Left ventricle myocardium inferior (tissue), 1 donor: ENCODE measurements at places on chromosomes 6 and 20. TPM values are rescaled to one million over a fixed set of nuclear protein-coding genes. Genes with fewer than 3 reads are reported as not detected.

- peak; percentile 67 for DNase-seq
These were observed 32.6 kb upstream of the PHACTR3 start for GRCh38 chr20:59571551-59572314.

DNA sequence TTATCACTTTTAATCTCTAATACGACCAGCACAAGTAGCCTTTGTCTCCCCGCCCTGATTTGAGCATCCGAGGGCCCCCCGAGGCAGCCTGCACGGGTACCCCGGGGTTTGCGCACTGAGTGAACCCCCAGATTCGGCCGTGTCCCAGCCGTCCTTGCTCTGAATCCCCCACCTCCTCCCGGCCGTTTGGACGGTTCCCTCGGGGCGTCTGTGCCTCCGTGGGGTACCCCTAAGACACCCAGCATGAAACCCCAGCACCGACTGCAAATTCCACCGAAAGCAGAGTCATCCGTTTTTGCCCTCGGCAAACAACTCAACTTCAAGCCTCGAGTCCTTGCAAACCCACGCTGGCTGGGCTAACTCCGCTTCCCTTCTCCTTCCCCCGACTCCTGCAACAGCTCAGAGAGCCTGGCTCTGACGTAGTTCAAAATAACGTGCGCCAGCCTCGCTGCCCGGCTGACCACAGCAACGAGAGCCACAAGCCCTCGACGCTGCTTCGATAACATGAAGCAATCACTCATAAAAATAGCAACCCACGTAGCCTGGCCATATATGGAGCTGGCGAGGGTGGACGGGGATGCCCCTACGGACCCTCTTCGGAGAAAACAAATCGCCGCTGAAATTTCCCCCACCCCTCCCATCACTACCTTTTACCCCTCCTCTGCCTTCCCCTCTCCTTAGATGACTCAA lies 764 bp upstream of the SNAP25 start:
- DNase-seq: no peak

GRCh38 chr20:48352042-48352441 lies 475.8 kb downstream of the PREX1 start:
- DNase-seq: no peak

DNA sequence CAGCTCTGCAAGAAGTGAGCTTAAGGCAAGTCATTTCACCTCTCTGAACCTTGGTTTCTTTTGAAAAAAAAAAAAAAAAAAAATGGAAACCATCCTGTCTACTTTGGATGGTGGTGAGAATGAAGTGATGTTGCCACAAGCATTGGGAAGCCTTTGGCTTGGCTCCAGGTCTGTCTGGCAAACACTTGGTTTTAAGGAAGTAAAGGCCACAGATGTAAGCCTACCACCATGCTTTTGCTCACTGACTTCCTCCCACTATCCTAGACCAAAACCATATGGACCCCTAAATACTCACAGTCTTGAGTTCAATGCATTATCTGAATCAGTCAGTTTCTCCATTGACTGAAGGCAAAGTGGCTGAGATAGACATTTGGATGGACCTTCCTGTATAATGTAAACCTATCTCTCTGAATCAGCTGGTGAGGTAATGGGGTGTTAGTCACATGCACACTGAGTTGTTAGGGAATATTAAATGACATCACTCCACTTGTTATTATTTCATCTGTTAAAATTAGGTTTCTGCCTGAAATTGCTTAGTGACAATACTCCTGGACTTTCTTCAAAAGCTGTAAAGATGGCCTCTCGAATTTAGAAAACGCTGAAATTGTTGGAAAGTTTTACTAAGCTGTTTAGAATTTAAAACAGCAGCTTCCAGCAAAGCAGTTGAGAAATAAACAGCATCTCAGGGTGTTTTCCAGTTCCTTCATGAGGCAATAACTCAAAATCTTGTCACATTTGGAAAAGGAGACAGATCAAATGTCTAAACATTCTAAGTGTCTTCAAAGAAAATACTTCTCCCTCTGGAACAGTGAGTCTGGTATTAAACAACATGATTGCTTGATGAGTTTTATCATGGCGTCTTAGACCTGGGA lies 833.5 kb downstream of the DHX35 start:
- DNase-seq: no peak

- no peak for DNase-seq
These were observed 27.1 kb downstream of the YTHDF1 start for GRCh38 chr20:63188641-63189321.

DNA sequence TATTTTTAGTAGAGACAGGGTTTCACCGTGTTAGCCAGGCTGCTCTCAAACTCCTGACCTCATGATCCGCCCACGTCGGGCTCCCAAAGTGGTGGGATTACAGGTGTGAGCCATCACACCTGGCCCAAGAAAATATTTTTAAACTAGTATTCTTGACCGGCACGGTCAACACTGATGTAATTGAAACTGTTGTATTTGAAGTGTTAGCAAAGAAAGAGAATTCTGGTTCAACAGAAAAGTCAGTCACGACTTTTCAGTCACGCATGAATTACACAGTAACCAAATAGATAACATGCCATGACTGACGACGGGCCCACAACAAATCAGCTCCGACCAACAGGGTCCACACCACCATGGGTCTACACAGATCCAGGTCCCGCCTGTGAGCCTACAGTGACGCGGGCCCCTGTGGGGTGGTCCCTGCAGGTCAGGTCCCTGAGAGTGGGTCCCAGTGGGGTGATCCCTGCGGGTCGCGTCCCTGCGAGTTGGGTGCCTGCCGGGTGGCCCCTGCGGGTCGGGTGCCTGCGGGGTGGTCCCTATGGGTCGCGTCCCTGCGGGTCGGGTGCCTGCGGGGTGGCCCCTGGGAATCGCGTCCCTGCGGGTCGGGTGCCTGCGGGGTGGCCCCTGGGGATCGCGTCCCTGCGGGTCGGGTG lies 1.0 kb downstream of the GMEB2 start:
- DNase-seq: peak; percentile 31

DNA sequence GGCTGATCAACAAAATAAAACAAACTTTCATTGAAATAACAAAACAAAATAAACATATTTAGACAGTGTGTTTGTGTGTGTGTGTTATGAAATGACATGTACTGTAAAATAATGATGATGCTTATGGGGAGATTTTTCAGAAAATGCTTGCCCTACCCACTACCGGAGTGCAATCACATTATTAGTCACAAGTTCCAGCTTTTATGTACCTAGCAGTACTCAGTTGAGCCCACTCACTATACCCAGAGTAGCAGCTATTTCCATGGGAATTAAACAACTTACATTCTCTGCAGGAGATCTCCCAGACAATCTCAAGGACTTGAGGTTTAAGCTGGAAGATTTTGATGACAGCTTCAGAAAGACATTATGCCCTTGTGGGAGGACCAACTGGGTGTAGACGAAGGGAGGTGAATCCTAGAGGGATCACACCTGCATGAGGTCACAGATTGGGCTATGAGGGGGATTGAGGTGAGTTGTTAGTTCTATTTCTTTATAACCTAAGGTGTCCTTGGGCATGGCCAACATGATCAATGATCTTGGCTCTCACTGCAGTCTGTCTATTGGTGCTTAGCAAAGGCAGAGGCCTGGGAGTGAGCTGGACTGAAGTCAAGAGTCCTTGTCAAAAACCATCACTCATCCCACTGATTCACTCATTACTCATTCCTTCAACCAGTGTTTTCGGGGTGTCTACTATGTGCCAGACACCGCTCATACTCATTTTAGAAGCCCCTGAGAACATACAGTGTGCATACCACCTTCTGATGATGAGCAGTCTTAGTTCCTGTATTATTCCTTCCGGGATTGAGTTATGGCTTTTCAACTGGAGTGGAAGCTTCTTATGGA lies 6.7 kb upstream of the CLIC5 start:
- DNase-seq: no peak

DNA sequence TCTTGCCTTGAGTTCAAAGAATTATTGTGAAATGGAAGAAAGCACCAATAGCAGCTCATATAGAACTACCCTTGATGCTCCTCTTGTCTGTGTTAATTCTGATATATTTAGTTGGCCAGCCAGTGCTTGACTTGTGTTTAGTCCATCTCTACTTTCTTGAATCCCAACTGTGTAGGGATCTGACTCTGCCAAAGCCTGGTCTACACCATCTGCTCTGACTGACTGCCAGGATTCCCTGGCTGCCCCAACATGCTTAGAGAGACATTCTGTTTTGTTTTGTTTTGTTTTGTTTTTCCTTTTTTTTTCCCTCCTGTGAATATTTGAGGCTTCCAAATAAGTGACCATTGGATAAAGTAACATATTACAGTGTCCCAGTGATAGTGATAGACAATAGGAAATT lies 953.7 kb upstream of the MANEA start:
- DNase-seq: no peak

STMND1 gene
- not detected for total RNA-seq
